ENCODE measurements at places on chromosomes 2 and 18. TPM values are rescaled to one million over a fixed set of nuclear protein-coding genes. Genes with fewer than 3 reads are reported as not detected.
A peak's percentile ranks its signal among the peaks of the same experiment; 100 is the strongest.

DNA sequence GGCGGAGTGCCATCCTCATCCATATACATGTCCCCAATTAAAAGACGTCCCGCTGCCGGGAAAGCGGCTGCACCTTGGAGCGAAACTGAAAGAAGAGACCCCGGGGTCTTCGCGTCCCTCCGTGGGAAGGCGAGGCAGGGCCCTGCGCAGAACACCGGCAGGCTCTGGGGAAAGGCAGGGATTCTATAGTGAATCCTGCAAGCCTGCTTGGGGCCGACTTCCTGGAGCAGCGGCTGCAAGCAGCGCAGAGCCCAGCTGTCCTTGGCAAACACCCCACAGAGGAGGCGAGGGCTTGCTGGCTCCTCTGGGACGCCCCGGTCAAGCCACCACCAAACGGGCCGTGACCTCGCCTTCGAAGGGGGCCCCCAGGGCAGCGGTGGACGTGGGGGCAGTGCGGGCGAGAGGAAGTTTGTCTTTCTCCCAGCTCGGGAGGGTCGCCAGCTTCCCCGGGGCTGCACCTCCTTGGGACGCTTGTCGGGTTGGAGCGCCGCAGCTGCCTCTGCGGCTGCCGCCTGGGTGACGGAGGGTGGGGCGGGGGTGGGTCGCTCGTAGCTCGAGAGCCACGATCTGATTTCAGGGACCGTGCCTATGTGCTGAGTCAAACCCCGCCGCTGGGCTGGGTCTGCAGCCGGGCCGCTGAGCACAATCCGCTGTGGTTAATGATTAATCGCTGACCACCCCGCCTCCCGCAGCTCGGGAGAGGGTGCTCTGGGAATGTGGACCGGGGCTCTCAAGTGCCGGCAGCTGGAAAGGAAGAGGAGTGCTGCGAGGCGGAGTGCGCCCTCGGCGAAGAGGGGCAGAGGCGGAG is 486 bp upstream of the GPR39 start:
- no peak overlapping the region for H3K27ac ChIP-seq
- H3K4me3 ChIP-seq = no peak overlapping the region
- no peaks in the 10 kb centered on the region for H3K4me1 ChIP-seq
- H3K36me3 ChIP-seq = no peaks in the 10 kb centered on the region
- H3K27me3 ChIP-seq = no peaks in the 10 kb centered on the region

GRCh38 chr2:212843409-212844199 is 305.0 kb upstream of the ERBB4 start:
- H3K27ac ChIP-seq = no peak overlapping the region
- DNase-seq = no peak
- H3K36me3 ChIP-seq = no peaks in the 10 kb centered on the region
- no peak overlapping the region for H3K4me3 ChIP-seq
- no peaks in the 10 kb centered on the region for H3K4me1 ChIP-seq

GRCh38 chr2:43230351-43230885 is 4.0 kb upstream of the ZFP36L2 start:
- peaks cover 5% of the 10 kb centered on the region for H3K36me3 ChIP-seq
- H3K4me3 ChIP-seq = no peak overlapping the region
- H3K4me1 ChIP-seq = peaks cover 22% of the 10 kb centered on the region
- no peaks in the 10 kb centered on the region for H3K27me3 ChIP-seq
- no peak for DNase-seq

GRCh38 chr2:149068225-149068995 is 29.9 kb downstream of the LYPD6B start:
- no peaks in the 10 kb centered on the region for H3K4me1 ChIP-seq
- H3K36me3 ChIP-seq = no peaks in the 10 kb centered on the region
- no peak for DNase-seq
- H3K4me3 ChIP-seq = no peak overlapping the region
- no peaks in the 10 kb centered on the region for H3K27me3 ChIP-seq
- H3K27ac ChIP-seq = no peak overlapping the region

- no peaks in the 10 kb centered on the region for H3K4me1 ChIP-seq
- H3K27ac ChIP-seq = no peak overlapping the region
- no peak overlapping the region for H3K4me3 ChIP-seq
- H3K36me3 ChIP-seq = no peaks in the 10 kb centered on the region
These were observed 9.6 kb upstream of the CHST10 start for GRCh38 chr2:100427111-100427510.

- no peaks in the 10 kb centered on the region for H3K4me1 ChIP-seq
- H3K4me3 ChIP-seq = no peak overlapping the region
- DNase-seq = no peak
- no peaks in the 10 kb centered on the region for H3K27me3 ChIP-seq
These were observed 101.5 kb upstream of the SETBP1 start for GRCh38 chr18:44579028-44579702.

- peak overlapping the region; percentile 32 for H3K27ac ChIP-seq
- H3K4me1 ChIP-seq = peaks cover 32% of the 10 kb centered on the region
- peak overlapping the region; percentile 45 for H3K4me3 ChIP-seq
- no peaks in the 10 kb centered on the region for H3K36me3 ChIP-seq
- DNase-seq = peak; percentile 22
These were observed 103.7 kb upstream of the TAF1B start for GRCh38 chr2:9739531-9739964.

DNA sequence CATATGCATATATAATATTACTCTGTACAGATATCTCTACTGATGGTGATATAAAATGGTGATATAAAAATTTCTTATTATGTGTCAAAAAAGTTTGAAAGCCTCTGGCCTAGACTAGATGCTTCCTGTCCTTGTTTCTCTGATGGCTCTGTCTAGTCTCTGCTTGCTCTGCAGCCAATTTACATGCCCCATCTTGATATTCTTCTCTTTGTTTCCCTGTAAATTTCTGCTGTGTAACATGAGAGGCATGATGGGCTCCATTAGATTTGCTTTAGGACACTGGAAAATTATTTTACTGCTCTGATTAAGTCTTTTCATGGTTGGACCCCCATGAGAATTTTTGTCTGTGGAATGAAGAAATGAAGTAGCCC is 24.3 kb downstream of the BABAM2 start:
- no peak for DNase-seq
- no peaks in the 10 kb centered on the region for H3K36me3 ChIP-seq
- H3K27me3 ChIP-seq = no peaks in the 10 kb centered on the region
- no peak overlapping the region for H3K4me3 ChIP-seq
- peaks cover 2% of the 10 kb centered on the region for H3K4me1 ChIP-seq
- no peak overlapping the region for H3K27ac ChIP-seq

- no peak overlapping the region for H3K27ac ChIP-seq
- DNase-seq = no peak
- no peaks in the 10 kb centered on the region for H3K27me3 ChIP-seq
- no peak overlapping the region for H3K4me3 ChIP-seq
- no peaks in the 10 kb centered on the region for H3K36me3 ChIP-seq
These were observed 100.1 kb downstream of the MRO start for GRCh38 chr18:50719471-50720324.

Gene CFAP53
- 0.27 TPM for total RNA-seq

- no peak for DNase-seq
- no peak overlapping the region for H3K4me3 ChIP-seq
- no peaks in the 10 kb centered on the region for H3K4me1 ChIP-seq
- H3K27me3 ChIP-seq = no peaks in the 10 kb centered on the region
- H3K27ac ChIP-seq = no peak overlapping the region
- H3K36me3 ChIP-seq = no peaks in the 10 kb centered on the region
These were observed 77.3 kb downstream of the SOCS6 start for GRCh38 chr18:70366174-70366573.

Gene SUPT7L
- 42.9 TPM for total RNA-seq

- no peaks in the 10 kb centered on the region for H3K36me3 ChIP-seq
- DNase-seq = no peak
These were observed 87.3 kb downstream of the INHBB start for GRCh38 chr2:120432976-120433815.

- no peaks in the 10 kb centered on the region for H3K36me3 ChIP-seq
- H3K27ac ChIP-seq = no peak overlapping the region
- no peaks in the 10 kb centered on the region for H3K4me1 ChIP-seq
- no peaks in the 10 kb centered on the region for H3K27me3 ChIP-seq
- no peak for DNase-seq
These were observed 258.8 kb downstream of the GBX2 start for GRCh38 chr2:235909358-235909757.

Gene PAIP2B
- total RNA-seq = 12.8 TPM

GRCh38 chr2:69012310-69013141 is 453 bp upstream of the ANTXR1 start:
- H3K36me3 ChIP-seq = no peaks in the 10 kb centered on the region
- DNase-seq = peak; percentile 34
- H3K4me1 ChIP-seq = peaks cover 5% of the 10 kb centered on the region
- H3K27me3 ChIP-seq = peaks cover 7% of the 10 kb centered on the region
- H3K4me3 ChIP-seq = peak overlapping the region; percentile 56
- no peak overlapping the region for H3K27ac ChIP-seq

DNA sequence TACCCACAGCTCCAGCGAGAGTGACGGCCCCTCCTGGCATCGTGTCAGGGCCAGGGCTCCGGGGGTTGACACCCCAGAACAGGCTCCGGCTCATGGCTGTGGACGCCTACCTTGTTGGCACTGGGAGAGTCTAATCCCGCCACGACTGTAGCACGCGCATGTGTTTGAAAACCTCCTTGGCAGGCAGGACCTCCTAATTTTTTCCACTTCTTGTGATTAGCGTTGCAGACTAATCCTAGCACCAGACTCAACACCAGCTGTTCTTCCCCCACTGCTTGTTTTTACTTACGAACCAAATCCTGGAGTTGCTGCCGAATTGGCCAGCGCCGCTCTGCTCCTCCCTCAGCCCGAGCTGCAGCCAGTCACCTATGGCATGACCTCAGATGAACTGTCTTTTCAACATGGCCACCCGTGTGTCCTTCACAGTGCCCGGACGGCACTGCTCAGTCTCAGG is 110.7 kb downstream of the KLHL29 start:
- H3K4me1 ChIP-seq = no peaks in the 10 kb centered on the region
- no peaks in the 10 kb centered on the region for H3K27me3 ChIP-seq
- H3K36me3 ChIP-seq = no peaks in the 10 kb centered on the region

- no peak for DNase-seq
- no peaks in the 10 kb centered on the region for H3K27me3 ChIP-seq
- H3K4me1 ChIP-seq = peaks cover 6% of the 10 kb centered on the region
These were observed 134.1 kb downstream of the ACOXL start for GRCh38 chr2:110866466-110866865.

Gene ALS2
- total RNA-seq = 8.9 TPM

DNA sequence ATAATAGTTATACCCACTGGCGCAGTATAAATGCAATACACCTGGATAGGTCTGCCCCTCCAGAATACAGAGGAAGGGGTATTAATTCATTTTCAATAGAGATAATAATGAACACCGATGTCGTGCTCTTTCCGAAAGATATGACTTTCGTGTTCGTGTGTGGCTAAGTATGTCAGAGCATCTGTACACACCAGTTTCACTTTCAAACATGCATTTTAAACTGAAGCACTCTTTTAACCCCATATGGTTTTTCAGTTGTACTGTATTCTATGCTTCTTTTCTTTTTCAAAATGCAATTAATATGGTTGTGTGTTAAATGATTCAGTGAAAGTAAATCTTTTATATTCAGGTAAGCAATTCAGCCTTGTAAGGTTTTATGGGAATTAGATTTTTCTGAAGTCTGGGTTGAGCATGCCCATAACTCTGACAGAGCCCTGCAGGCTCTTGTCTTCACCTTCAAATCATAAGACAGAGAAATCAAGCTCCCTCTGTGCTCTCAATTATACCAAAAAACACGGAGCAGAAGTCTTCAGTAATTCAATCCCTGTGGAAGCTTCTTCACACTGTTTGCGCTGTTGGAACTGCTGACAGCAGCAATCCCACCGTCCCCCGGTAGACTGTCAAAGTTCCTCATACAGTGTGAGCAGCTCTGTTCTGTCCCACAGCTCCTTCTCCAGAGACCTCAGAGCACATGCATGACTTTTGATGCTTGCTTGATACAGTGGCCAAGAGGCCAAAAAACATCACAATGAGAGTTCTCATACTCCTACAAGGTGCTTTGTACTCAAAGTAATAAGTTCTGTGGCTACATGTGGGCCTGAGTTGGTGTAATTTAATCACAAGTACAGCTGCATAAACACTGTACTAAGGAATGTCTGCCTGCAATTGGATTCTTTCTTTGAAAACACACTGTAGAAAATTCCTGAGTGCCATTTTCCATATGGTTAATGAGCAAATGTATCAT is 186.8 kb downstream of the ZNF521 start:
- peak overlapping the region; percentile 22 for H3K4me3 ChIP-seq
- no peak overlapping the region for H3K27ac ChIP-seq
- no peaks in the 10 kb centered on the region for H3K4me1 ChIP-seq

Gene MAP4K3
- 21.5 TPM for total RNA-seq

Gene ANKRD30B
- total RNA-seq = not detected

GRCh38 chr2:238313289-238313990 is 6.9 kb upstream of the TRAF3IP1 start:
- no peaks in the 10 kb centered on the region for H3K36me3 ChIP-seq
- no peaks in the 10 kb centered on the region for H3K27me3 ChIP-seq
- no peaks in the 10 kb centered on the region for H3K4me1 ChIP-seq
- DNase-seq = peak; percentile 13

Gene RUFY4
- total RNA-seq = 1.4 TPM

GRCh38 chr2:63530704-63531279 is 57.5 kb downstream of the WDPCP start:
- no peak overlapping the region for H3K4me3 ChIP-seq
- no peaks in the 10 kb centered on the region for H3K4me1 ChIP-seq
- DNase-seq = no peak
- H3K27me3 ChIP-seq = no peaks in the 10 kb centered on the region

Gene EML6
- total RNA-seq = 2.5 TPM

GRCh38 chr2:240644171-240644651 is 18.9 kb downstream of the GPR35 start:
- H3K27ac ChIP-seq = no peak overlapping the region
- H3K36me3 ChIP-seq = no peaks in the 10 kb centered on the region

- H3K36me3 ChIP-seq = no peaks in the 10 kb centered on the region
- DNase-seq = no peak
- H3K4me3 ChIP-seq = no peak overlapping the region
- H3K4me1 ChIP-seq = no peaks in the 10 kb centered on the region
- H3K27ac ChIP-seq = no peak overlapping the region
These were observed 21.8 kb upstream of the RPIA start for GRCh38 chr2:88669482-88670214.

DNA sequence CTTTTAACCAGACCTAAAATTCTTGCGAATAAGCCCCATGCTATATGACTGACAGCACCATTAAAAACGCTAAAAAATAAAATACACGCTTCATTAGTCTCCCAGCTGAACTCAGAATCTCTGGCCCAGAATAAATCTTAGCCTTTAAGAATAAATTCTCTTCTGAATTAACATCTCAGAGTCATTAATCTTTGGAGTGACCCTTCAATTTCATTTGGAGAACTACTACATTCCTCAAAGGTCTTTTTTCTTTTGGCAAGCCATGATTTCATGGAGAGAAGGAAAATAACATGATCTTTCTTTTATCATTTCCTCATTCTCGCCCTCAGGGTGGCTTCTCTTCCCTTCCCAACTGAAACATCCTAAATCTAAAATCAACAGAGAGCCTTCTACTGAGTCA is 259.0 kb downstream of the AFF3 start:
- no peaks in the 10 kb centered on the region for H3K27me3 ChIP-seq
- no peak overlapping the region for H3K27ac ChIP-seq
- H3K4me1 ChIP-seq = no peaks in the 10 kb centered on the region
- no peak for DNase-seq
- H3K4me3 ChIP-seq = no peak overlapping the region
- no peaks in the 10 kb centered on the region for H3K36me3 ChIP-seq

Gene GBX2
- not detected for total RNA-seq

- H3K36me3 ChIP-seq = no peaks in the 10 kb centered on the region
- no peak overlapping the region for H3K27ac ChIP-seq
- no peak overlapping the region for H3K4me3 ChIP-seq
- DNase-seq = no peak
These were observed 33.0 kb upstream of the RPL37A start for GRCh38 chr2:216465579-216466195.

Gene TDRD15
- total RNA-seq = not detected

Gene SERPINB13
- total RNA-seq = not detected

All from naive thymus-derived CD4-positive, alpha-beta T cell (primary cell).